ENCODE measurements at places on chromosomes 16 and 17. TPM values are rescaled to one million over a fixed set of nuclear protein-coding genes. Genes with fewer than 3 reads are reported as not detected.

Gene CRYBA1
- not detected for total RNA-seq

Gene ANKS3
- total RNA-seq, result 25.4 TPM

Gene KCNJ18
- total RNA-seq, result not detected

Gene QPRT
- total RNA-seq, result 12.6 TPM

Gene TBC1D3C
- not detected for total RNA-seq

Gene TMEM100
- not detected for total RNA-seq

Gene WDR81
- 23.5 TPM for total RNA-seq

- DNase-seq, result no peak
Observed at GRCh38 chr17:5640726-5641125, 56.4 kb upstream of the NLRP1 start.

- DNase-seq, result no peak
Observed at GRCh38 chr17:82935966-82936767, 96.3 kb upstream of the ZNF750 start.

- DNase-seq, result no peak
Observed at GRCh38 chr17:7606280-7606679, 8.4 kb downstream of the FXR2 start.

- DNase-seq, result no peak
Observed at GRCh38 chr16:84826558-84826941, 6.8 kb downstream of the CRISPLD2 start.

GRCh38 chr16:5835876-5836275, 738.3 kb upstream of the EEF2KMT start:
- DNase-seq, result no peak

DNA sequence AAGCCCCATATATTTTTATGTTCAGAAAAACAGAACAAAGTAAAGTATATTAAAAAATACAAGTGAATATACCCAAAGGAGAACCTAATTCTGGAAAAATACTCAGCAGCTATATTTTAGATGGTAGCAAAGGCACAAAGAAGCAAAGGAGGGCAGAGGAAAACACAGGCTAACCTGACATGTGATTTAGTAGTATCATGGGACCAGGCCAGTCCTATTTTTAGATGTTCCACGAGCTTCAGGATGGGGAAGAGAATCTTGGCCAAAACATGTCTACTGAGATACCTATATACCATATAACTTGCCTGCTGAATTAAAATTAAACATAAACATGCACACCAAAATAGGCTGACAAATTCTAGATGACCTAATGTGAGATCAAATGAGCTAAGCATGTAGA, 32.9 kb downstream of the SMYD4 start:
- no peak for DNase-seq

GRCh38 chr17:65527857-65528591, 33.4 kb downstream of the AXIN2 start:
- no peak for DNase-seq

DNA sequence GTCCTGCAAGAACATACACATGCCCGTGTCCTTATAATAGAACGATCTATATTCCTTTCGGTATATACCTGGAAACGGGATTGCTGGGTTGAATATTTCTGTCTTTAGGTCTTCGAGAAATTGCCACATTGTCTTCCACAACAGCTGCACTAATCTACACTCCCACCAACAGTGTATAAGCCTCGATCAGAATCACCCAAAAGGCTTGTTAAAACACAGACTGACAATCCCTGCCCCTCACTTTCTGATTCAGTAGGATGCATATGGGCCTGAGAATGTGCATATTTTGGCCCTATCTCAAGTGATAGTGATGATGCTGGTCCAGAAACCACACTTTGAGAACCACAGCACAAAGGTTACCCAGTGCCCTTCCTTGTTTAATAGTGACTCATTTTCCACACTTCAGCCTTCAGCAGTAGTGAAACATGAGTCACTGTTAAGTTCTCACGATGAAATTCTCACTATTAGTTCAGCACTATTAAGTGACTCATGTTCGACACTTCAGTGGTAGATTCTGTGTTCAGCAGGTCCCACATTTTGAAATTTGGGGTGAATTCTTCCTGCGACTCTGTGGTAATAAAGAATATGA, 215.6 kb downstream of the GRIN2A start:
- no peak for DNase-seq

DNA sequence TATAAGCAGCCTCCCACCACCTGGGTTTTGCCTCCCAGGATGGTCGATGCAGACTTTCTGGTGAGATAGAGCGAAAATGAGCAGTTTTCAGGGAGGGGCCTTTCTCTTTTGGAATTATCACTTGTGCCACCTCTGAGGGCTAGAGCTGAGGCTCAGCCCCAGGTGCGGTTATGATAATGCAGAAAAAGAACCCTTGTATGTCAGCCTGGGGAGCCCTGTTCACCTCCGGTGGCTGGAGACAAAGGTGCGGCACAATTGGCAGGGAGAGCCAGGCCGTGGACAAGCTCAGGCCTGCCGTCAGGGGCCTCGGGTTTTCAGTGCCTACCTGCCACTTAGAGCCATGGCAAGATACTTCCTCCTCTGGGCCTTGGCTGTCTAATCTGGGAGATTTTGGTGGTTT, 4.4 kb downstream of the SCPEP1 start:
- DNase-seq, result no peak

DNA sequence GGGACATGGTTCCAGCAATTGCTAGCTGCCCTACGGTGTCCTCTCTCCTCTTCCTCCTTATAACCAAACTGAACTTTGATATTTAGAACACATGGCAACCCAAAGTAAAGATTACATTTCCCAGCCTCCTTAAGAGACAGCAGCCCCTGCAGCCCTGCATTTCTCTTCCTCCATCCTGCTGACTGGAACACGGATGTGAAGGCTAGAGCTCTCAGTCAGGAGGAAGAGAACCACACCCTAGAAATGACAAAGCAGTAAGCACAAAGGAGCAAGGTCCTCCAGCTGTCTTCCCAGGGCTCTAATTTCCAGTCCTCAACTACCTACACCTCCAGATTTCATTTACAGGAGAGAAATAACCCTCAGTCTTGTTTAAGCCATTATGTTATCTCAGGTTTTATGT, 10.9 kb downstream of the DYNC1LI2 start:
- DNase-seq, result no peak

- DNase-seq, result no peak
Observed at GRCh38 chr16:75217389-75217851, 1.4 kb upstream of the CTRB1 start.

GRCh38 chr16:11833951-11834695, 17.2 kb downstream of the RSL1D1 start:
- DNase-seq, result no peak

GRCh38 chr16:90009172-90009899, 9.9 kb downstream of the DBNDD1 start:
- no peak for DNase-seq

DNA sequence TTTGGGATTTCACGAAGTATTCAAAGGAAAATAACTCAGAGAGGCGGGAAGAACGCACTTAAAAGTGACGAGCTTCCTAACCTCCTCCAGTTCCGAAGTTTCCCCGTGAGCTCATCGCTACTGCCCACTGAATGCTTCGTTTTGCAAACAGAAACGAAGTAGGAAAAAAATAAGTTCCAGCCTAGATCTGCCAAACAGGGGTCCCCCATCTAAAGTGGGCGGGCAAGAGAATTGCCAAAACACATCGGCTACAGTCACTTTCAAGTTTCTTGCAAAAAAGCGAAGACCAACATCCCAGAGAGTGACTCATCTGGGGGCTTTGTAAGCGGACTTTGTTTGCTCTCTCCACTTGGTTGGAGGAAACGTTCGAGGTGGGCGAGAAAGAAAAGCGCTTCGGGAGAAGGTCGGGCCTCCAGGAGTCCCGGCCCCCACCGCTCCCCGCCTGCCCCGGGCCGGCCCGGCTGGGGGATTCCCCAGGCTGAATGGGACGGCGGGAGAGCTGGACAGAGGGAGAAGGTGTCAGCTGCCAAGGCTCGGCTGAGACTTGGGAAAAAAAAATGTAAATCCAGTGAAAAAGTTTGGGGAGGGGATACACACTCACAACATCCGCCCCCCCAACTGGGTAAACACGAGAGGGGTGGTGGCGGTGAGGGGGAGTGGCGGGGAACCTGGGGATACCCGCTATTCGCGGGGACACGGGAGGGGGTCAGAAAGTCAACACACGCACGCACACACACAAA, 1.0 kb downstream of the VEZF1 start:
- no peak for DNase-seq

DNA sequence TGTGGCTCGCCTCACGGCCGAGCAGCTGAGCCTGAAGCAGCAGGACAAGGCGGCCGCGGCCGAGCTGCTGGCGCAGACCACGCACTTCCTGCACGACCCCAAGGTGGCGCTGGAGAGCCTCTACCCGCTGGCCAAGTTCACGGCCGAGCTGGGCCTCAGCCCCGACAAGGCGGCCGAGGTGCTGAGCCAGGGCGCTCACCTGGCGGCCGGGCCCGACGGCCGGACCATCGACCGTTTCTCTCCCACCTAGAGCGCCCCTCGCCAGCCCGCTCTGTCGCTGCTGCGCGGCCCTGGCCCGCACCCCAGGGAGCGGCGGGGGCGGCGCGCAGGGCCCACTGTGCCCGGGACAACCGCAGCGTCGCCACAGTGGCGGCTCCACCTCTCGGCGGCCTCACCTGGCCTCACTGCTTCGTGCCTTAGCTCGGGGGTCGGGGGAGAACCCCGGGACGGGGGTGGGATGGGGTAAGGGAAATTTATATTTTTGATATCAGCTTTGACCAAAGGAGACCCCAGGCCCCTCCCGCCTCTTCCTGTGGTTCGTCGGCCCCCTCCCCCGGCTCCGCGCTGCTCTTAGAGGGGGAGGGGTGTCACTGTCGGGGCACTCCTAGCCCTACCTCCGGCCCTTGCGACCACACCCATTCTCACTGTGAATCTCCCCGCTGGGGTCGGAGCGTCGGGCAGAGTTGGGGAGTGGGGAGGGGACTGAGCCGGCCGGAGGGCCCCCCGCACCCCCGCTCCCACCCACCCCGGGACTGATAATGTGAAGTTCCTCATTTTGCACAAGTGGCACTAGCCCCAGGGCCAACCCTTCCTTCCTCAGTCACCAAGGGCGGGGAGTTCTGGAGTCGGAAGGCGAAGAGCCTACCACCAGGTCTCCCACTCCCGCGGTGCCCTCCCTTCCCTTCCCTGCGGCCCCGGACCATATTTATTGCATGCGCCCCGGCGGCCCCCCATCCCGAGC, 4.0 kb downstream of the HIC1 start:
- DNase-seq, result peak; percentile 57

DNA sequence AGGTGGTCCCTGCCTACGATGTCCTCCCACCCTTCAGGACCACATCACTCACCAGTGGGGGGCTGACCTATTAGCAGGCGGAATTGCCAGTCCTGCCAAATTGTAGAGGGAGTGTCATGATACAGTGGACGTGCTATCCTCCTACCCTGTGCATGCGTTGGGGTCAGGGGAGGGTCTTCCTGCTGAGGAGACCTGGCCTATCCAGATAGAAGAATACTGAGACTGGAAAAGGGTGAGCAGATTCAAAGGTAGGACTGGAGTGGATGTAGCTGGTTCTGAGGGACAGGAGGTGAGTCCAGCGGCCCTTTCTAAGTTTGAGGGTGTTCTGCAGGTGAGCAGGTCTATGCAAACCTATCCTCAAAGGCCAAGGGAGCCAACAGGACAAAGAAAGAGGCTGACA, 8.0 kb downstream of the PRSS41 start:
- DNase-seq, result no peak

- peak; percentile 90 for DNase-seq
Observed at GRCh38 chr17:47205419-47205963, 3.7 kb upstream of the MYL4 start.

GRCh38 chr17:12973496-12974004, 44.3 kb downstream of the ELAC2 start:
- DNase-seq, result no peak

GRCh38 chr17:73984941-73985340, 218.5 kb upstream of the RPL38 start:
- peak; percentile 11 for DNase-seq

DNA sequence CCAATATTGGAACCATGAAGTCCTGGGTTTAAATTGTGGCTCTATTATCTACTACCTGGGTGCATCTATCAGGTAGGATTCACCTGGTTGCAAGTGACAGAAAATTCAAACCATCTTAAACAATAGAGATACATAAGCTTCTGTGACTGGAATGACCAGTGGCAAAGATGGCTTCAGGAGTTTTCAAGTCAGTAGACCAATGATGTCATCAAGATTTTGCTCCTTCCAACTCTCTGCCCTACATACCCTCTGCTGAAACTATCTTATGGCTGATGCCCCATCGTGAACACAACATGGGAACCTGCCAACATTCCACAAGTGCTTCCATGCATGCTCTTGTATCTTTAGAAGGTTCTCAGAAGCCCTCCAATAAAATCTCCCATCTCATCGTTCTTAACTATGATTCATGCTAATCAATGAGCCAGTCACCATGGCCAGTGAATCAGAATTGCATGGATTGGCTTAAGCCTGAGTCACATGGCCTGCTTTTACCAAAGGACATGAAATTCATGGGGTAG, 180.9 kb downstream of the GRIN2A start:
- no peak for DNase-seq

GRCh38 chr16:50880926-50881325, 139.0 kb downstream of the CYLD start:
- no peak for DNase-seq

GRCh38 chr17:55572139-55572538, 60.9 kb upstream of the SMIM36 start:
- DNase-seq, result no peak

GRCh38 chr17:67456103-67456502, 79.0 kb downstream of the PITPNC1 start:
- DNase-seq, result peak; percentile 38

DNA sequence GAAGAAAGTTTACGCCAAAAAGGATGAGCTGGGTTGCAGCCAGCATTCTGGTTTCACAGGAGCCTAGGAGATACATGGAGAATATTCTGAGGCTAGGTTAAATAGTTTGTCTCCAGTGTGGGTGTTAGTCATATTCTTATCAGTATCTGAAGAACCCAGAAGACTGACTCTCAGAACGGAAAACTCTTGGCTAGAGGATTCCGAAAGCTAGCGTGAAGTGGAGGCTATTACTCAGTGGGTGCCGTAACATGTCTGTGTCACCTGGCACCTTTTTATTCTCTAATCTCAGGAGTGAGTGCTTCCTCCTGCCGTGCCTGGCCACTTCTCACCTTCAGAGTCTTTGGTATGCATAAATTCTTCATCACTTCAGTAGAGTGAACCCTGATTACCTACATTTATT, 199.5 kb downstream of the WWOX start:
- DNase-seq, result no peak

- DNase-seq, result no peak
Observed at GRCh38 chr16:19299565-19299964, 14.0 kb downstream of the CLEC19A start.

- no peak for DNase-seq
Observed at GRCh38 chr17:1590029-1590746, 27.6 kb upstream of the PITPNA start.

DNA sequence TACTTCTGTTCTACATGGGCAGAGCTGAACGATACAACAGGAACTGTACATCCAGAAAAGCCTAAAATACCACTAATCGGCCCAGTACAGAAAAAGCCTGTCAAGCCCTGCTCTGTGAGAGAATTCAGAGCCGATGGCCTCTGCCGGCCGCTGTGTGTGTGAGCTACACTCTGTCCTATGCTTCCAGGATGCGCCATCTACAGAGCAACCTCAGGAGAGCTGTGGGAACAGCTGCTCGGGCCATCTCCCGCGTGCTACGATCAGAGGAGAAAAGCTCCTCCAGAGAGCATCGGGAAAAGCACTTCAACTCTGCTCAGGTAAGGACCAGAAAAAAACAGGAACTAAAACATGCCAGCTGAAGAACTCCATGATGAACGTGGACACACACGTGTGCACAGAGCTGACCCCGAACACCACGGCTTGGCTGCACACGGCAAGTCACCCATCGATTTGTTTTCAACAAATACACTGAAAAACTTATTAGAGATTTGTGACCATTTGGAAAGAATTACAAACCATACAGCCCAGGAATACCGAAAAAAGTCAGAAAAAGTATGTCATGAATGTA, 115.9 kb downstream of the ANKRD11 start:
- no peak for DNase-seq
